ENCODE measurements at places on chromosomes 4 and X. TPM values are rescaled to one million over a fixed set of nuclear protein-coding genes. Genes with fewer than 3 reads are reported as not detected.

GRCh38 chrX:2514131-2514530 is 13.4 kb upstream of the DHRSX start:
- no peak for DNase-seq

- peak; percentile 68 for DNase-seq
These were observed 103.8 kb upstream of the HPF1 start for GRCh38 chr4:169861593-169861992.

Gene CLCN4
- 7.6 TPM for total RNA-seq

DNA sequence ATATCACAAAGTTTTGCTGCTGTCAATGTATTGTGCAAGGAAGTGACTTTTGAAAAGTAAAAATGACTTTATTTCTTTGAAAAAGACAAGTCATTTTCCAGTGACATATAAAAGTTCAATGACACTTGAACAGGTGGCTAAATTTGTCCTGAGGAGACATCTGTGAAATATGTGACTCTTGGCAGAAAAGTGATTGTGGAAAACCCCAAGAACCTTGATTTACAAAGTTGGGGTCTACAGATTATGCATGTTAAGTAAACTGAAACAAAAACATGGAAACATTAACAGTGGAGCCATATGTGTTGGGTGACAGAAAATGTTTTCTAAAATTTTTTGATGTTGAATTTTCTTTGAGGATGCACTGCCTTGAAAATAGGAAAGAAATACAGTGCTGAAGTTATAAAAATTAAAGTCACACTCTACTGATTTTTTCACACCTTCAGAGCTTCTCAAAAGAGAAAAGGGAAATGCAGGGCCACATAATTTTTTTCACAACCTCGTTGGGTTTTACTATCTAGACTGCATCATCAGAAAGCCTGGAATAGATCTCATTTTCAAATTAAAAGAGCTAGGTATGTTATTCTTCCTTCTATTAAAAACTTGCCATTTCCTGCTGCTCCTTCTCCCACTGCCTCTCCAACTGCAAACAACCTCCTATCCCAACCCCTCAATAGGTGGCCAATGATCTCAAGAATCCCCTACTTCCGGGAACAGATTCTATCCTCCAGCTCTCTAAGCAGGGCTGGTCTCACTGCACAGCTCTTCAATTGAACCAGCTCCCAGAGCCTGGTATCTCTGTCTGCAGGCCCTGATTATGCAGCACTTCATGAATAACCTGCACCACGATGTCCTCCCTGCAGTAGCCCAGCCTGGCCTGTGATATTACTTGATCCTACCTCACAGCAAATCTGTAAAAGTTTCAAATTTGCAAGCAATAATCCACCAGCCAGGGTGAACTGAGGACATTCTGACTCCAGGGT is 570.8 kb upstream of the CPEB2 start:
- no peak for DNase-seq

Data from stomach (tissue), 19 donors.